ENCODE measurements at places on chromosomes 2 and 18. TPM values are rescaled to one million over a fixed set of nuclear protein-coding genes. Genes with fewer than 3 reads are reported as not detected.

GRCh38 chr18:38884050-38884449 lies 1318.5 kb upstream of the CELF4 start:
- no peak for DNase-seq

Gene C2orf66
- not detected for total RNA-seq

GRCh38 chr2:71507476-71507875 lies 54.1 kb downstream of the DYSF start:
- no peak for DNase-seq

DNA sequence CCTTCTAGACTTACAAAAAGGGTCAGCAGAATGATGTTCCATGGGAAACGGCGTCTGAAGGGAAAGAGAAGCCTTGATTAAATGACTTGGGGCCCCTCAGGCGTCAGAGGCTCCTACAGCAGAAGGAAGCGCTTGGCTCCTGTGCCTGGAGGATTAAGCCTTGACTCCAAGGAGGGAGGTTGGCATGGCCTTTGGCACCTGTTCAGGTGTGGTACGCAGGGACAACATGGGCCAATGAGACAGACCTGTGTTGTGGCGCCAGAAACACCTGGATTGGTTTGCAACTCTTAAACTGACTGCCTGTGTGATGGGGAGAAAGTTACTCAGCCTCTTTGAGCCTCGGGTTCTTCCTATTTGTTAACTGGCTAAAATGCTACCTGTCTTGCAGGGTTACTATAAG lies 7.6 kb downstream of the PNKD start:
- no peak for DNase-seq

Gene TRIM43
- total RNA-seq: not detected

DNA sequence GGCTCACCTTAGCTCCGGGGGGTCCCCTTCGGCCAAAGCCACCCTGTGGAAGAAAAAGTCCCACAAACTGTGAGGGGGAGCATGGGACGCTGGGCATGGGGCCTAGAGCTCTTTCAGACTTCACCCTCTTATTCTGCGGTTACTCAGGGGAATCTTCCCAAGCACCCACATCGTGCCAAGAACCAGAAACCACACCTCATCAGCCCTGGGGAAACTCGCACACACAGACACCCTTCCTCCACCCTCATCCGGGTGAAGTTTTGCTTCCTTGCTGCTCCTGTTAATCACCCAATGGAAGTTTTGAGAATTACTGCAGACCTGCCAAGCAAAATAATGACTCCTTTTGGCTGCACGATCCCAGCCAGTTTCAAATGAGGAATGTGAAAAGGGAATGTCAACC lies 59.1 kb downstream of the COL6A3 start:
- DNase-seq: no peak

GRCh38 chr2:120884472-120885290 lies 149.0 kb downstream of the GLI2 start:
- DNase-seq: no peak

DNA sequence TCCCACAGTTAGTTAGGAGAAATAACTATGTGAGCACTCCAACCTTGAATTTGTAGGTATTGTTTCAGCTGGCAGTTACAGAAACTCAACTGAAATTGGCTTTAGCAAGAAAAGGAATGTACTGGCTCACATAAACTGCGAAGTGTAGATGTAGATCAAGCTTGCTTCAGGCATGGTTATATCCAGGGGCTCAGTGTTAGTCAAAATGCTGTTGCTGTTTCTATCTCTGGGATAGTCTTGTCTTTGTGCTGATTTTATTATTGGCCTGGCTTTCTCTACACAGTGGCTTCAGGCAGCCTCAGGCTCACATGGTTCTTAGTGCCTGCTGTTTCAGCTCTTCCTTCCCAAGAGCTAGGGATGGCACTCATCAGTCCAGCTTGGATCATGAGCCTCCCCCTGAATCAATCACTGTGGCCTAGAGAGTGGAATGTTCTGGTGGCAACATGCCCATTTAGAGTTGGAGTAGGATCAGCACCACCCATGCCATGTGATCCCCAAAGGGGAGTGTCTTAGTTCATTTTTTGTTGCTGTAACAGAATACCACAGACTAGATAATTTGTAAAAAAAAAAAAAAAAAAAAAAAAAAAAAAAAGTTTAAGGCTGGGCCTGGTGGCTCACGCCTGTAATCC lies 69.1 kb upstream of the FOXI3 start:
- no peak for DNase-seq

DNA sequence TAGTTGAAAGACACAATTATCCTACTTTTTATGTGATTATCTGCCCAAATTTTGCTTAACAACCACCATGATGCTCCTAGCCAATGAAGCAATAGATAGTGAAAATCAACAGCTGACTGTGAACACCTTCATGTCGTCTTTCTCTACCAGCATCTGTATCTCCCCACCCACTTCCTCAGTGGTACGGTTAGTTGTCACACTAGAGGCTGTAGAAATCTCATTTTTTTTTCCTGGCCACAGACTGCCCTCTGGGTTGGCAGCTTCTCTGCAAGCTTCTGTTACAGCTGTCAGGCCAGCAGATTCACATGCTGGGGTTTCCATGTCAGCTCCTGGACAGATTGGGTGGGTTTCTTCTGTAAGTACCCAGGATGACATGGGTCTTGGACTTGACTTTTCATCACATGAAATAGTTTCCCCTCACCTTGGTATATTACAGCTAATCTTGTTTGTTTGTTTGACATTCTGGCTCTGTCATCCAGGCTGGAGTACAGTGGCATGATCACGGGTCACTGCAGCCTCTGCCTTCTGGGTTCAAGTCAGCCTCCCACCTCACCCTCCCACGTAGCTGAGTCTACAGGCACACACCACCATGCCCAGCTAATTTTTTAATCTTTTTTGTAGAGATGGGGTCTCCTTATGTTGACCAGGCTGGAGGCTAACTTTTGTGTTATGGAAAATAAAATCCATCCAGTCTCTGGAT lies 24.3 kb downstream of the STAT4 start:
- peak; percentile 30 for DNase-seq

- no peak for DNase-seq
These were observed 135.6 kb upstream of the LGALSL start for GRCh38 chr2:64318476-64318748.

Gene DSG2
- 0.49 TPM for total RNA-seq

DNA sequence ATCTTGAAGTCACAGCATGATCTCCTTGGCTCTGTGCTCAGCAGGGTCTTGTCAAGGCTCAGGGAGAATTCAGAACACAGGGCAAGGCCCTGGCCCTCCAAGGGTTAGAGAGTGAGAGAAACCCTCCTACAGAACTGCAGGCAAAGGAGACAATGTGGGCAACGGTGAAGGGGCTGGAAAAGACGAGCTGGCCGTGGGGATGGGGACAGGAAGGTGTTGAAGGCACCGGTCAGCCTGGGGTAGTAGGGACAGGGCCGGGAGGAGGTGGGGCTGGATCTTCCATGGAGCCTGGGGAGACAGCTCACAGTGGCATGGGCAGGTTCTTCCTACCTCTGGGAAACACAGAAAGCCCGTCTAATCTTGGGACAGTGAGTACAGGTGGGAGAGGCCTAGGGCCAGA lies 92.2 kb upstream of the MCFD2 start:
- DNase-seq: no peak

DNA sequence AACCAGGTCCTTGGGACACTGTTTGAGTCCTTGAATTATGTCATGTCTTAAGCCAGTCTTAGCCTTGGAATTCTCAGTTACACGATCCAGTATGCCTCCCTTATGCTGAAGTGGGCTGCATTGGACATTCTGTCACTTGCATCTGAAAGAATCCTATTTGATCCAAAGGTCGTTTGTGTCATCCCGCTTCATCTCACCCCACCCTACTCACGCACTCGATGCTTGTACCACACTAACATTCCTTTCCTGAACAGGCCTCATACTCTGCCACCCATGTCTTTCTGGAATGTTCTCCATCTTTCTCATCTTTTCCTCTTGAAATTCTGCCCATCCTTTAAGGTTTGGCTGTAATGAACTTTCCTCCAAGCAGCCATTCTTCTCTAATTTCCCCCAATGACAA lies 27.9 kb upstream of the ZFP36L2 start:
- no peak for DNase-seq

Gene RGPD5
- 37.5 TPM for total RNA-seq

GRCh38 chr2:196660244-196660643 lies 20.7 kb downstream of the CCDC150 start:
- DNase-seq: no peak

GRCh38 chr2:204779771-204780170 lies 234.5 kb downstream of the PARD3B start:
- no peak for DNase-seq

DNA sequence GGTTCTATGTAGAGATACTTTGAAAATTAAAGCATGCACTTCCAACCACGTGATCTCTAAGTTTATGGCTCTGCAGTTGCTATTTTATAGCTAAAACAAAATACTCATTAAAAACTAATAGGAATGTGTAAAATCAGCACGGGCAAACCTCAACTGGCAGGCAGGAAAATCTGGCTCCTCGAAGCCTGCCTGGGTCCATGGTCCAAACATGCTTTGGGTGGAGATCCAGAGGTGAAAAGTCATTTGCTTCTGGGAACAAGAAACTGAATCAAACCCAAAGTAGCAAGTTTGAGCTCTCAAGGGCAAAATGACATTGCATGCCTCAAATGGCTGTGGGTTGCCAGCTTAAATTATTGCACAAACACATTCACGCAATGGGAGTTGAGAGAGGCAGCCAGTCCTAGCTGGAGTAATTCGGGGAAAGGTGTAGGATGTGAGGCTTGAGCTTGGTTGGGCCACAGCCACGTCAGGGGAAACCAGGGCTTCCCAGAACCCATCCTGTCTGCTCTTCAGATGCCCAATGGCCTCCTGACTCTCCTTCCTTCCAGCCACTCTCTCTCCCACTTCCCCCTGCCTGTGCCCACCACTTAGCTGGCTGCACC lies 75.2 kb upstream of the LCLAT1 start:
- no peak for DNase-seq

DNA sequence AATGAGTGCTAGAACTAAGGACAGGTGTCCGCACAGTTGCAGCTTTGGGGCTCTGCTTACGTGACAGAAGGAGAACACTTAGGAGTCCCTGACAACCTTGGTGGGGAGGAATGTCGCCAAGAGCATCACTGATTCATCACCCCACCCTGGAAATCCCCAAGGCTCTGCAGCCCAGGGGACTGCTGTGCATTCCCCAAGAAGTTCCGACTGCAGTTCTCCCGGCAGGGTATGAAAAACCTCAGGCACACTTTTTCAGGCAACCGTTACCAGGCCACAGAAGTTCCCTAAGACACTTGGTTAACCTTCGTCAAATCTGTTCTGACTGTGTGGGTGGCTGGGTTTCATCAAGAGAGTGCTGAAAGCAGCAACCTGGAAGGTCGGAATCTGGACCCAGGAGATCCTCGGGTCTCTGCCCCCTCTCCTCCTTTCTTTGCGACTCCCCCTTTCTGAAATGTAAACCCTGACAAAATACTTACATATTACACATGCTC lies 192.1 kb upstream of the CXCR4 start:
- peak; percentile 35 for DNase-seq

DNA sequence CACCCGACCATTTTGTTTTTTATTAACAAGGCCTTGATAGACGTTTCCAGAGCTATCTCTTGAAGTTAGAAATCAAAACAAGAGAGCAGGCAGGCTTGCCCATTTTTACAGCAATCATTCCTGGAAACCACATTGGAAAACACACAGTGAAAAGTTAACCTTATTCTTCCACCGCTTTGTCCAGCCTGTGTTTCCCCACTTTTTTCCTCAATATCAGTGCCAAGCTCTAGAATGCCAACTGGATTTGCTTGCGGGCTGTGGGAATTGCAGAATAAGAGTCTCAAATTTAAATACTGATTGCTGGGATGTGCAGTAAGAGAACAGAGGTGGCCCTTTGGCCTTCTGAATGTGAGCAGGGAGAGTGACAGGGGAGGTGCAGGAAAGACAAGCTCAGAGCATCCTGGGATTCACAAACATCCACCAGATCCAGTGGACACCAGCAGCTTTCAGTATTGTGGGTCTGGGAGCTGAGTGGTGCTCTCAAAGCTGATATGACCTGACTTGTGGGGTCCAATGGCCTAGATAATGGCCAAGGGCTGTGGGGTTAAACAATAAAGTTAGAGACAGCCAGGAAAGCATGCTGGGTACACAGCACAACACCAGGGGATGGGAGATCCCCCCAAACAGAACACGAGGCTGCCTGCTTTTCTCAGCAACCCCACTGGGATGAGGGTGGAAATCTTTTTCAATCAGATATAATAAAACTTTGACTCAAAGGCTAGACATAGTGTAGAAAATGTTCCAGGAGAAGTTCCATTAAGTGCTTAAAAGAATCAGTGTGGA lies 15.5 kb downstream of the CYP1B1 start:
- no peak for DNase-seq

DNA sequence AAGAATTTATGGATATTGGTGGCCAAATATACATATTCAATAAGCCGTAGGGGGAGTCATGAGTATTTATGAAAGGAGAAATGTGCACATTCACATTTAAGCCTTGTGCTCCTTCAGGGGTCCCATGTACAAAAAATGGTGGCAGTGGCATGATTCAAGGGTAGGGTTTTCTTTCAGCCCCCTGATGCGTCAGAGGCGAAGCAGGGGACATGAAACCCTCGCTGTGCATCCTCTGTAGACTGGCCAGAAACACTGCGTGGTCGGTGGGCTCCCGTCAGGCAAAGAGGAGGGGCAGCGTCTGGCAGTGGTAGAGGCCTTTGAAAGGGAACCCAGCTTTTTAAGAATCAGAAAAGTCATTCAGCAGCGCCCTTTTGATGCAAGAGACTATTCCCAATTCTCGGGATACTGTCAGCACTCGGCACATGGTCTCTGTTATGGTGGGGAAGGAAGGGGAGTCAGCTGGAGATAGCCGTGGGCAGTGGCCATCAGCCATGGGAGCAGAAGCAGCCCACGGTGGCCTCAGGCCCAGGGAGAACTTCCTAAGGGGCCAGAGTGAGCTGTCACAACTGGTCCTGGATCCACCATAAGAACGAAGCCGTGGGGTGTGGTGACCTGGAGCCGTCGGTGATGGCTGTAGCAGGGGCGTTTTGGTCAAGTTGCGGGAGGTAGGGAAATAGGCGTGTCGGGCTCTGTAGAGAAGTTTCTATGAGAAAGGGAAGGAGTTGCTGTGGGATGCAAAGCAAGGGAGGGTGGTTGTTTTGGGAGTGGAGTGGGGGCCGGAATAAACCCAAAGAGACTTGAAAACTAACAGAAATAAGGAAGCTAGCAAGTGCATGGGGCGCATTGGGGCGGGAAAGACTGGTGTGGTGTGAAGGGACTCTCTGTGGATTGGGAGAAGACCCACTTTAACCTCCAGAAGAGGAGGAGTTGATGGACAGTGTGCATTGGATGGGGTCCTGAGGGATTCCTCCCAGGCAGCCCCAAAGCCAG lies 95.6 kb downstream of the SH3BP4 start:
- DNase-seq: no peak

DNA sequence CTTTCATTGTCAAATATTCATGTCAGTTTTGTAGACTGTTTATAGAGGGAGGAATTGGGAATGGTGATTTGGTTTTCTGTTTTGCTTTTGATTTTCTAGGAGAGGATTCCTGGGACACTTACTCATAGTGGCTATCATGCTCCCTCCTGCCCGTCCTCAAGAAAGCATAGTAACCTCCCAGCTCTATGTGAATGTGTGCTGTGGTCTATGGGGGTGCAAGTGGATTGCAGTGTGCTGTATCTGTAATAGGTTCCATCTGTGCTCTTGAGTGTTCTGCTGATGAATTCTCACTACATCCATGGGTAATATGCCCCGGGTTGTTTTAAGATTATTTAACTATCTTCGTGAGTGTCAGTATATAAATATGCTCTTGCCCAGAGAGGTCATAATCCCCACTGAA lies 811.3 kb downstream of the CNTNAP5 start:
- no peak for DNase-seq

Measured in activated naive CD4-positive, alpha-beta T cell treated with anti-CD3 and anti-CD28 coated beads for 36 hours (primary cell).